ENCODE measurements at places on chromosomes 7 and 10. TPM values are rescaled to one million over a fixed set of nuclear protein-coding genes. Genes with fewer than 3 reads are reported as not detected.

DNA sequence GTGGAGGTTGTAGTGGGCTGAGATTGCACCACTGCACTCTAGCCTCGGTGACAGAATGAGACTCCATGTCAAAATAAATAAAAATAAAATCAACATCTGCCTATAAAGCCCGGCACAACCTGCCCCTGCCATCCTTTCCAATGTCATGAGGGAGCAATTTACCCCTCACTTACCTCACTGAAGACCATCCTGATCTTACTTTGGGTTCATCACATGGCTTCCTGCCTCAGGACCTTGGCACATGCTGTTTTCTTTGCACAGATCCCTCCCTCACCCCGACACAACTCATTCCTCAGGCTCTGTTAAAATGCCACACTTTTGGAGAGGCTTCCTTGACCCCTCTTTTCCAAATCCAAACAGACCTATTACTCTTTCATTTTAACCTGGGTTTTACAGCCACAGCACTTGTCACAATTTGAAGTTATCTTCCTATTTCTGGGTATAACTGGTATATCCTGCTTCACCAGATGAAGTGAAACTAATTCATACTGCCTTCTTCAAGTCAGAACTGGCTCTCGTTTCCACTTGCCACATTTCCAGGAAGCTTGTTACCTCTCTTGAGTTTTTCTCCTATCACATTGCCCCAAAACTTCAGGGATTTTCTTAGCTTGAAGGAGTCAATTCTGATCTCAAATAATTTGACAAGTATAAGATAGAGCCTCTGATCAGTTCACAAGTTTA, 69.3 kb upstream of the PARD3 start:
- DNase-seq: no peak

DNA sequence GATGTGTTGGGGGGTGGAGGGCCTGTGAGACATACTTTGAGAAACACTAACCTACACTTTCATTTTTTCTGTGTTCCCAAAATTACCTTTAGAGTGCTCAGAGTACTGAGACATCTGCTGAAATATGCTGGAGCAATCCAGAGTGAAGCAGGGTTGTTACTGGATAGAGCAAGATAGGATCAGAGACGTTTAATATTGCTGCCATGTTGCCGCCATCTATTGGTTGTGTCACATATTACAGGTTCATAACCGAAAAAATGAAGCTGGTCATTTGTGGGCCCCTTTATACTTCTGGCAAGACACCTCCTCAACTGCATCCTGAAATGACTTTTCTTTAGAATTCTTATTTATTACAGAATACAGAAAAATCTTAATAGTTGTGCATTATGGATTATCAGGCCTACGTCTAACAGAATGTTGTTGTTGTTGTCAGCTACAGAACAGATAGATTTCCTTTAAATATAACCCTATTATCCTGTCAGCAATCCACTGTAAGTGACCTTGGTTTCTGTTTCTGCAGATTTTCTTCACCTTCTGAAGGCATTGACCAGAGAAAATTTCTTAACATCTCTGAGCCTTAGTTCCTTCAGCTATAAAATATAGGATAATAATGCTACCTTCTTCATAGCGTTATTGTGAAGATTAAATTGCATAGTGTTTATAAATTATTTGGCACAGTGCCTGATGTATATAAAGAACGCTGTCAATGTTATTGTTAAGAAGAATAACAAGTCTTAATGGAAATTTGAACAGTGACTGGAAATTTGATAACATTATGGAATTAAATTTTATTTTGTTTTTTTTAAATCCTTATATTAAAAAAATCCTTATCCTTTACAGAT, 16.2 kb upstream of the DLD start:
- DNase-seq: no peak

Gene SRGN
- total RNA-seq: 44.9 TPM

Gene CDC123
- 50.2 TPM for total RNA-seq

Gene GRID1
- total RNA-seq: 1.3 TPM

DNA sequence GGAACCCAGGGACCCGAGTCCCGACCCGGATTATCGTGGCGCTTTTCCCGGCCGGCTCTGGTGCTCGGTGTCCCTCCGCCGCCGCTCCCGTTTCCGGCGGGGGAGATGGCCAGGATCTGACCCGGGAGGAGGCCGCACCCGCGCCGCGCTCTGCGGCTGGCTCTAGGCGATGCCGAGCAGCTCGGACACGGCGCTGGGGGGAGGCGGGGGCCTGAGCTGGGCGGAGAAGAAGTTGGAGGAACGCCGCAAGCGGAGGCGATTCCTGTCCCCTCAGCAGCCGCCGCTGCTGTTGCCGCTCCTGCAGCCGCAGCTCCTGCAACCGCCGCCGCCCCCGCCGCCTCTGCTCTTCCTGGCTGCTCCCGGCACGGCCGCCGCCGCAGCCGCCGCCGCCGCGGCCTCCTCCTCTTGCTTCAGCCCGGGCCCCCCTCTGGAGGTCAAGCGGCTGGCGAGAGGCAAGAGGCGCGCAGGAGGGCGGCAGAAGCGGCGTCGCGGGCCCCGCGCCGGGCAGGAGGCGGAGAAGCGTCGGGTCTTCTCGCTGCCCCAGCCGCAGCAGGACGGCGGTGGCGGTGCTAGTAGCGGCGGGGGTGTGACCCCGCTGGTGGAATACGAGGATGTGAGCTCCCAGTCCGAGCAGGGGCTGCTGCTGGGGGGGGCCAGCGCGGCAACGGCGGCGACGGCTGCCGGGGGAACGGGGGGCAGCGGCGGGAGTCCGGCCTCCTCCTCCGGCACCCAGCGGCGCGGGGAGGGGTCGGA, 593 bp downstream of the CDK13 start:
- DNase-seq: no peak

DNA sequence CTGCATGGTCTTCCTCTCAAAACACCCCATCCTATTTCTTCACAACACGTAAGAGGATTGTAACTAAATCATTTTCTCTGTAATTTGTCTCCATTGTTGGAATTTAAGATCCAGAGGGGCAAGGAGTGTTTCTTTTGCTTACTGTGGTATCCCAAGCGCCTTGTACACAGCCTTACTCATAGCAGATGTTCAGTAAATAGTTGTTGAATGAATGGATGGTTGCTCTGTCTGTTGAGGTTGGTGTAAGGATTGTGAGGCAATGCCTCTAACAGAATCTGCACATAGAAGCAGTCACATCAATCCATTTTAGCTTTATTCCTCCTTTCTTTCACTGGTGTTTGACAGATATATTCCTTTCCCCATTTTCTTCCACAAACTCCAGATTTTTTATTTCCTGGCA, 90.1 kb downstream of the ZNF365 start:
- DNase-seq: no peak

DNA sequence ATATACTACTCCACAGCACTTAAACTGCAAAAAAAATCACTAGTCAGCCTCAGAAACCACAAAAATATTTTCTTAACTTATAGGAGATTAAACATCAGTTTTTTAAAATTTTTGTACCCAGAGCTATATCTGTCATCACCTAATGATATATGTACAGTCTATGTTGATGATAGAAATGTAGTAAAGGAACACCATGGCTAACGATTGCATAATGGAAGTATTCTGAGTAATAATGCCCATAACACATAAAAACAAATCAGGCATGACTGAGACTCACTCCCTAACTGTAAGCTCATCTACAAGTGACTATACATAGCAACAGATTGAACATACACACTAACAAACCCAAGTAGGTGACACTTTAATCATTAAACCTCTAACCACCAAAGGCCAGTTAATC, 51.3 kb downstream of the TSPAN12 start:
- no peak for DNase-seq

DNA sequence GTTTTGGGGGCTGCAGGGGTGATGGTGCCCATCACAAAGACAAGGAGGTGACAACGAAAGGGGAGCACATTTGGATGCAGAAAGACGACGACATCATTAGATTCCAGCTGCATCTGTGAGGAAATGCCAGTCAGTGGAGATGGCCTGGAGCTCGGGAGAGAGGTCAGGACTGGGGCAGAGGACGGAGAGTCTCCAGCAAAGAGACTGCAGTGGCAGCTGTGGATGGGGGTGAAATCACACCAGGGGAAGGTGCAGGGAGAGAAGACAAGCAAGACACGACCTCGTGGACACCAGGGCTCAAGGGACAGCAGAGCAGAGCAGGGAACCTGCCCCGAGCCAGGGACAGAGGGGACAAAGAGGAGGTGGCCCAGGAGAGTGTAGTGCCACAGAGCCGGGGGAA, 203.4 kb downstream of the PRPF18 start:
- DNase-seq: no peak

DNA sequence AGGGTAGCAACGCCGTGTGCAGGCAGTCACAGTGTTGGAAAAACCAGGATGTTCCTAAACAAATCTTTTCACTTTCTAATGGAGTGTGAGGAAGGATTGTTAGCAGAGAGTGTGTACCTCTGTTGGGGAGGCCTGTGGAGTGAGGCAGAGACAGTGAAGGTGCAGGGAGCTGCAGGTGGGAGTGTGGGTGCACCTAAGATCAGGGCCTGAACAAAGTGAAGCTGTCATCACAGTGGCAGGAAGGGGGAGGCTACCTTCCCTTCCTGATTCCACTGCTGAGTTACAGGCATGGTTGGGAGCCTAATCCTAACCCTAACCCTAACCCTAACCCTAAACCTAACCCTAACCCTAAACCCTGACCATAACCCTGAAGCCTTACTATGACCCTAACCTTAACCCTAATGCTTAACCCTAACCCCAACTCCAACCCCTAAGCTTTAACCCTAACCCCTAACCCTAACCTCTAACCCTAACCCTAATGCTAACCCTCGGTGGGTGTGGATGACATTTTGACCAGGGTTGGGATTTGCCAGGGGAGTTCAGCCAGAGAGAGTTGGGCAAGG, 158.8 kb upstream of the KLF6 start:
- DNase-seq: no peak

DNA sequence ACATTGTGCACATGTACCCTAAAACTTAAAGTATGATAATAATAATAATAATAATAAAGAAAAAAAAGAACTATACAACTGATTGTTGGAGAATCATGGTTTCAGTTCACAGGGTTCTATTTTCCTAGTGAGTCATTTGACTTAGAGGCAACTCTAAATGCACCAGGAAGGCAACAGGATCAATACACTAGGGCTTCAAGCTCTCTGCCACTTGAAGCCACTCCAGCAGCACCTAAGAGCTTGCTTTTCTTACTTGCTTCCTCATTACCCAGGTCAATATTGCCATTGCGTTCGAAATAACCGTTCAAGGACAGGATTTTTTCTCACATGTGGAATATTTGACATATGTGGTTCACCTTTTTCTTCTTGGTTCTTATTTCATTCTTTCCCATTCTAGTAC, 189.7 kb downstream of the GRM3 start:
- DNase-seq: no peak

Gene ZNF862
- total RNA-seq: 17.1 TPM

Gene ACTL6B
- total RNA-seq: not detected

DNA sequence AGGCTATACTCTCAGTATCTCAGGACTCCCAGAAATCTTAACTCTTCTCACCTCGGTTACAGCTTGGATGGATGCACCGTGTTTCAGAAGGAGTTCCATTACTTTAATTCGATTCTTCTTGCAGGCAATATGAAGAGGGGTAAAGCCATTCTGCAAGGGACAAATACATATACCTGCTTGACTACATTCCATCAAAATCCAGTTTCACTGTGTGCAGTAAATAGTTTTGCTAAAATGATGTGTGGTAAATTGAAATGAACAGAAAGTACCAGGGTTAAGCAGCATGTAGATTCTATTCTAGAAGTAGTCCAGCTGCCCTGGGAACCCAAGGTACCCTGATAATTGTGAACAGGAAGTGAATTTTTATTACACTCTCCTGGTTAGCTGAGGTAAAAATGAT, 183.9 kb downstream of the ANK3 start:
- no peak for DNase-seq

DNA sequence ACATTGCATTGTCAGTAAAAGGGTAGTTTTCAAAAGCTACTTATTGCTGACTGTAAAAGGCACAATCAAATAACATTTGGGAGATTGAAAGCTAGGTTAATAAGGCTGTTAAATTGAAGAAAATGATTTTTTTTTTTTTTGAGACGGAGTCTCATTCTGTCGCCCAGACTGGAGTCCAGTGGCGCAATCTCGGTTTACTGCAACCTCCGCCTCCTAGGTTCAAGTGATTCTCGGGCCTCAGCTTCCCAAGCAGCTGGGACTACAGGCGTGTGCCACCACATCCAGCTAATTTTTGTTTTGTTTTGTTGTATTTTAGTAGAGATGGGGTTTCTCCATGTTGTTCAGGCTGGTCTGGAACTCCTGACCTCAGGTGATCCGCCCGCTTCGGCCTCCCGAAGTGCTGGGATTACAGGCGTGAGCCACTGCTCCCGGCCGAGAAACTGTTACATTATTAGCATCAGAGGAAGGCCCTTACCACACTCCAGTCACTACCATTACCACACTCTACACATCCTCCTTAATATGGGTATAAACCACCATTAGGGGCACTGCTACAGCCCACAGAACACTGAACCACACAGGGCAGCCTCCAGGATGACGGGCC, 1.0 kb downstream of the CYP51A1 start:
- DNase-seq: no peak

DNA sequence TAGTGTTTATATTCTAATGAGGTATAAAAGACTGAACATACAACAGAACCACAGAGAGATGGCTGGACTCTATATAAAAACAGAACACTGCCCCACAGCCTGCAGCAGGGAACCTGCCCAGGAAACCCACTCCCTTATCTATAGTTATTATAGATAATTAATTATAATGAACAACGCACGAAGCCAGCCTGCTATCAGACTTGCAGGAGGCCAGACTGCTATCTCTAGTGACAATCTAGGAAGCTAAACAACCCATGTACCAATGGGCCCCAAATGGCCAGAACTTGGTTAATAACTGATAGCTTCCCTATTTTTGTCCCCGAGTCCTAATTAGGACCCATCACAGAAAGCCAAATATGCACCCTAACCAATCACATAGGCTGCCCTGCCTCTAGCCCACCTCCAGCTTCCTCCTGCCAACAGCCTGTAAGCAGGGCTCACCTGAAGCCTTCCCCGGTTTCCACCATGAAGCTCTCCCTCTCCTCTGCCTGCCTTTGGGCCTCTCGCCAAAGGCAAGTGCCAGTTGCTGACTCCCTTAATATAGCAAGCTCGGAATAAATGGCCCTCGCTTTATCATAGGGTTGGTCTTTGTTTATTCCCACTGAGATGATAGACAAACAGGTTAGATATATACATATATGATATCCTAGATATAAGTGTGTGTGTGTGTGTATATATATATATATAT, 74.5 kb downstream of the SYPL1 start:
- no peak for DNase-seq

- DNase-seq: no peak
Measured at GRCh38 chr7:70545214-70545613, 586.7 kb upstream of the GALNT17 start.

- no peak for DNase-seq
Measured at GRCh38 chr7:55510621-55511020, 61.7 kb downstream of the VOPP1 start.

Gene NPTX2
- total RNA-seq: 31.9 TPM

GRCh38 chr10:29991382-29991781, 68.0 kb downstream of the JCAD start:
- DNase-seq: no peak

GRCh38 chr7:41399171-41399570, 303.7 kb downstream of the INHBA start:
- no peak for DNase-seq

Gene GRM3
- total RNA-seq: not detected

Gene NEURL1
- total RNA-seq: 0.50 TPM

- DNase-seq: no peak
Measured at GRCh38 chr7:127158659-127159058, 94.1 kb downstream of the GRM8 start.

GRCh38 chr10:11331046-11331577, 280.3 kb downstream of the USP6NL start:
- DNase-seq: no peak

- DNase-seq: no peak
Measured at GRCh38 chr10:7265396-7266123, 145.3 kb downstream of the SFMBT2 start.

- no peak for DNase-seq
Measured at GRCh38 chr10:48294431-48294830, 12.0 kb upstream of the MAPK8 start.

Gene ACTR3C
- 4.5 TPM for total RNA-seq
